ENCODE measurements at places on chromosomes 7 and 10.

- no peak for DNase-seq
Observed at GRCh38 chr7:36545291-36545690, 155.6 kb downstream of the ANLN start.

DNA sequence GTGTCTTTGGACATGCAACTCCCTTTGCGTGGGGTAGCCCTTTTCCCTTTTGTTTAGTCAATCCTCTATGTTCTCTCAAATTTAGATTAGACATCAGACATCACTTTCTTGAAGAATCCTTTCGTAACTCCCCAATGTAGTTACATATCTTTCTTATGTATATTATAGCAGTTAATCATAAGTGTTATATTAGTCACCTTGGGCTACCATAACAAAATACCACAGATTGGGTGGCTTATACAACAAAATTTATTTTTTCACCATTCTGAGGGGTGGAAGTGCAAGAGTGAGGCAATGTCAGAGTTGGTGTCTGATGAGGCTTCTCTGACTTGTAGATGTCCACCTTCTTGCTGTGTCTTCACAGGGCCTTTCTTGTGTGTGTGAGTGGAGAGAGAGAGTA, 105.7 kb downstream of the PHTF2 start:
- DNase-seq, result no peak

DNA sequence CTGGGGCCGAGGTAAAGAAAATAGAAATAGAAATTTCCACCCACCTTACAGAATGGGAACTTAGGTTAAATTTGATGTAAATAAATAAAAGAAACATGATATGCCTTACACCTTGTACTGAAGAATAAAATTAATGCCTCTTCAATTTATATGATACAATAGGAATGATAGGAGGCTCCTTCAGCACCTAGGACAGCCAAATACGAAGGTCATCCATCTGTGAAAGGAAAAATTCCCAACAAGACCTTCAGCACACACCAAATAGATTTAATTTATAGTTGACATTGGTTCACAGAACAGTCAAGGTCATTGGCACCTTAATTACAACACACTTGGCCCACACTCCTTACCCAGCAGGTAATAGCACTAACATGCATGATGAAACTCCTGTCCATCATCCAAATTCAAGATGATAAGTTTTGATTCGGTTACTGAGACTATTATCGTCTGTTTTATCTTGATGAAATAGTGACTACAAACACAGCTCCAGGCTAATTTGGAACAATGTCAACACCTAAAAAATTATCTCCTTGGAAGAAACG, 250.9 kb downstream of the SNX13 start:
- DNase-seq, result no peak

DNA sequence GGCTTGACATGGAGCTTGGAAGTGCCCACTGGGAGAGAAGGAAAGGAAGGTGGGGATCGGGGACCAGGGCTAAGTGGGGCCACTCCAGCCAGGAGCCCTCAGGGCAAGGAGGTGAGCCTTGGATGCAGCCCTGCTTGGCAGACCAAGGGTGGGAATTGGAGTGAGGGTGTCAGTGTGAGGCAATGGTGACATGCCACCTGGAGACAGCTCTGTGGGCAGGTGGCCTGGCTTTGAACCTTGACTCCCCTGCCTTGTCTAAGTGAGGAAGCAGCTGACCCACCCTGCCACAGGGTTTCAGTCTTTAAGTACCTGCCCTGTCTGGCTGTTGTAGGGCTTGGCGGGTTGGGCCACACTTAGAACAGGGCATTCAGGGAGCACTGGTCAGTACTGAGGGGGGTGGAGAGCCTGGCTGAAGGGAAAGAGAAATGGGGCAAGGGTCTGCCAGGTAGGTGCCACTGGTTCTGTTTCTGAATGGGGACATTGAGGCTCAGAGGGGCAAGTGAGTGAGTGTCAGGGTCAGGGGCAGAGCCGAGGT, 4.8 kb downstream of the RAMP3 start:
- no peak for DNase-seq

- no peak for DNase-seq
Observed at GRCh38 chr10:108545921-108546320, 1377.4 kb downstream of the XPNPEP1 start.

DNA sequence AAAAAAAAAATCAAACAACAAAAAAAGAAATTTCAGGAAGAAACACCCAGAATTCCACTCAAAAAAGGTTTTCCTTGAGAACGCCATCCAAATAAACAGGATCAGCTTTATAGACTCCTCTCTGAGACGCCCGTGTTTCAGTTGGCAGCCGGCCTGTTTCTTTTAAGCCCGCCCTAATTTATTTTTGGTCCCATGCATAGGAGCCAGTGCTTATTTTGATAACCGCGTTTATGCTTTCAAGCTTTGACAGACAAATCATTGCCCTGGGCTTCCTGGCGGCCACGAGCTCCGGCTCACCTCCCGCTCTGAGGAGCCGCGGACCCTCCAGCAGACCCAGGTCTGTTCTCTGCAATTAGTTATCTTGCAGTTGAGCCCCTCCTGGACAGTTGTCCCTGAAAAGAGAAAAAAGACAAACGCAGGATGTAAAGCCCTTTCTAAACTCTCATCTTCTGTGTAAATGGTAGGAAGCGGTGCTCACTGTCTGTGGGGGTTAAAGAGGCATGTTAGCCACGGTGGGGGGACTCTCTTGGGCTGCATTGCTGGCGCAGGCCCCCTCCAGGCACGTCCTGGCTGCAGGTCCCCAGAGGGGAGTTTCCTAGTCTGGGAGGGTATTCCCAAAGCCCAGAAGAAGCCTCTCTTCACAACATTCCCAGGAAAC, 22.2 kb upstream of the UNCX start:
- no peak for DNase-seq

DNA sequence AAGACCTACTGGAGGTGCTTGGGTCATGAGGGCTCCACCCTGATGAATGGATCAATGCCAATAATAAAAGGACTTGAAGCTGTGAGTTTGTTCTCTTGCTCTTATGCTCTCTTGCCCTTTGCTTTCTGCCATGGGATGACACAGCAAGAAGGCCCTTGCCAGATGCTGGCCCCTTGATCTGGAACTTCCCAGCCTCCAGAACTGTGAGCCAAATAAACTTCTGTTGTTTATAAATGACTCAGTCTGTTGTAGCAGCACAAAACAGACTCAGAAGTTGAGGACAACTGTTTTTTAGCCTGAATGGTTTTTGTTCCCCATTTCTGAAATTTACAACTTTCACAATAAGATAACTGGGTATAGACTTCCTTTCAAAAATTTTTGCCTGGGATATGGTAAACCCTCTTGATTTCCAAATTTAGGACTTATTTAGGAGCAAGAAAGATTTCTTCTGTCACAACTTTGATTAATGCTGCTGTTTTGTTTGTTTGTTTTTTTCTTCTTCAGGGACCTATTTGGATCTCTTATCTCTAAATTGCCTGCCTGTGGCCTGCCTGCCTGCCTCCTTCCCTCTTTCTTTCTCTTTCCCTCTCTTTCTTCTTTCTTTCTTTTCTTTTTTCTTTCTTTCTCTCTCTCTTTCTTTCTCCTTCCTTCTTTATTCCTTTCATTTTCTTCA, 12.1 kb downstream of the ENTPD1 start:
- DNase-seq, result no peak

- DNase-seq, result no peak
Observed at GRCh38 chr10:8978100-8978499, 923.6 kb downstream of the GATA3 start.

GRCh38 chr10:35340975-35341374, 4.7 kb downstream of the CCNY start:
- peak; percentile 68 for DNase-seq

DNA sequence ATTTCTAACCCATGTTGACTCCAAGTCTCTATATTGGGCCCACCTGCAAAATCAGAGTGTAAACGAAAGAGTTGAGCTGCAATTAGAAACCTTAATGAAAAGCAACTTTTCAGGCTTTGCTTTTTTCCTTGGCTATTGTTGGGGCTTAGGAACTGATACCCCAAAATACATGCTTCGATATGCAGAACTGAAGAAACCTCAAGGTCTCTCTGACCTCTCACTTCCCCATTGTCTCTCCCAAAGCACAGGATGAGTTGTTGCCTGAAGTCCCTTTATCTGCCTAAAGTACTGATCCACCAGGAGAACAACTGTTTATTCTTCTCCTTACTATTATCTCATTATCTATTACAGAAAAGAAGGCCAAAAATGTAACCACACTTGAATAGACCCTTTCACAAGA, 666.0 kb upstream of the LRRTM3 start:
- no peak for DNase-seq

- no peak for DNase-seq
Observed at GRCh38 chr7:69260023-69260422, 338.3 kb upstream of the AUTS2 start.

- no peak for DNase-seq
Observed at GRCh38 chr7:100864263-100864845, 2.8 kb upstream of the TRIP6 start.

- no peak for DNase-seq
Observed at GRCh38 chr10:9243941-9244411, 1189.5 kb downstream of the GATA3 start.

DNA sequence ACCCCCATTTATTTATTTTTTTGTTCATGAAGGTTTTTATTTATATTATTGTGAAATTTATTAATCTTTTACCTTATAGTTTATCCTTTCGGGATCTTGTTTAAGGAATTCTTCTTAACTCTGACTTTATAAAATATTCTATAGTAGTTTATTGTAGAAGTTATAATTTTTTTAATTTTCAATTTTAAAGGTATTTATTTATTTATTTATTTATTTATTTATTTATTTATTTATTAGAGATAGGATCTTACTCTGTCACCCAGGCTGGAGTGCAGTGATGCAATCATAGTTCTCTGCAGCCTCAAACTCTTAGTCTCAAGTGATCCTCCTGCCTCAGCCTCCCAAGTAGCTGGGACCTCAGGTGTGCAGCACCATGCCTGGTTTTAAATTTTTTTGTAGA, 56.0 kb downstream of the NRF1 start:
- DNase-seq, result no peak

DNA sequence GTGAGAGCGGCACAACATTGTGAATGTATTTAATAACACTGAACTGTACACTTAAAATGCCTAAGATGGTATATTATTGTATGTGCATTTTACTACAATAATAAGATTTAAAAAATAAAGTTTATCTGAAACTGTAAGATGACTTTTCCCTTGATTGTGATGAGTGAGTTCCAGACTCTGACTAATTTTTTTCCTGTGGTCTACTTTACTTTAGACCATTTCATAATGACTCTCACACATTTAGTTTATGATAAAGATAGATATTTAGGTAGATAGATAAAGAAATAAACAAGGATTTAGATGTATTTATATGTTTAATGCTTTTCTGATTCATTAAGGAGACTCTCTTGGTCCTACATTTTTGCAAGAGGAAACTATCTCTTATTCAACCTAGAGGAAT, 835.9 kb upstream of the SORCS1 start:
- DNase-seq, result no peak

GRCh38 chr10:785089-785860, 95.8 kb upstream of the DIP2C start:
- no peak for DNase-seq

- DNase-seq, result no peak
Observed at GRCh38 chr10:131925716-131926115, 24.9 kb downstream of the PPP2R2D start.

GRCh38 chr7:150368096-150368883, at the start of gene REPIN1:
REPIN1 (plus strand) TSS chr7:150368822; CDS start chr7:150369712, 890 bp downstream.
- DNase-seq, result peak; percentile 94

- DNase-seq, result peak; percentile 87
Observed at GRCh38 chr7:42940985-42941847, 9.0 kb downstream of the MRPL32 start.

- no peak for DNase-seq
Observed at GRCh38 chr7:778968-779451, 51.9 kb upstream of the PRKAR1B start.

DNA sequence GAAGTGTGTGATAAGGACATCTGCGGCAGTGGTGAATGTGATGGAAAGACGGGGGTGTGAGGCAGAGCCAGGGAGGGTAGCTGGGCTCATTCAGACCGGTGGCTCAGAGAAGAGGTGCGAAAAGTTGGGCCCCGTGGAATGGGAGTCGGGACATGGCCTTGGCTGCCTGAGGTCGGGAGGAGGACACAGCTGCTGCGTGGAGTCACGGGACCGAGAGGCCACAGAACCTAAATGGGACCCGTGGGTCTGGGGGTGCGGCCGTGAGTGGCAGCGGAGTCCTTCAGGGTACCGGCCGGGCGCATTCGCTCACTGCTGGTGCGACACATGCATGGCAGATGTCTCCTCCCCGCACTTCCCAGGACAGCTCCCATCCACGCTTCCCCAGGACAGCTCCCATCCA, 22.9 kb upstream of the LARP4B start:
- no peak for DNase-seq

- no peak for DNase-seq
Observed at GRCh38 chr7:142134909-142135308, 23.4 kb downstream of the MGAM2 start.

DNA sequence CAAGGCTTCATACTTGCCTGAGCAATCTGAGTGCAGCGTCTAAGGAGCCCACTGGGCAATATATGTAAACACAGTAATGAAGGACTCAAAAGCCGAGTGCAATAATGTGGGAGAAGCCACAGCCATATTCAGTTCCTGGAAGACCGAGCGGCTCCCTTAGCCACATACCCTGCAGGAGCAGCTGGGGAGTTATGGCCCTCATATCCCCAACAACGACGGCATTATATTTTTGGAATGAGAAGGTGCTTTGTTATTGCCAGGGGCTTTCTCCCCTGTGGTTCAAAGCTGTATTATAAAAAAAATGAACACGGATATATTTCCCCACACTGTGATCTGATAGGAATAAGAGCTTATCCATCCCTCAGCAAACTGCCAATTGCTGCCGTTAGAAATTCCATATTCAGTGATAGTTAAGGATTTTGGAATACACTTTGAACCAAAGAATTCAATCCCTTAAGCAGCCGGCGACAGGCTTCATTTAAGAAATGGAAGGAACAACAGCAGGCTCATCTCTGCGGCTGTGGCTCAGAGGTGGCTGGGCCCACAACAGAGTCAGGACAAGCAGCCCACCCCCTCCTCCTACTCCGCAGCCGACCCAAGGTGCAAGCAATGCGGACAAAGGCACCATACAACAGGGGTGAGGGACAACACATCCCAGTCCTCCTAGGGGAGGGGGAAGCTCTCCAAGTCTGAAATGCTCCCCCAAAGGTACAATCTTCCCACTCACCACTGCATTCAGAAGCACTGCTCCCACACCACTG, 77.2 kb downstream of the TNS3 start:
- DNase-seq, result no peak

- peak; percentile 53 for DNase-seq
Observed at GRCh38 chr10:110460111-110460809, 37.4 kb upstream of the DUSP5 start.

DNA sequence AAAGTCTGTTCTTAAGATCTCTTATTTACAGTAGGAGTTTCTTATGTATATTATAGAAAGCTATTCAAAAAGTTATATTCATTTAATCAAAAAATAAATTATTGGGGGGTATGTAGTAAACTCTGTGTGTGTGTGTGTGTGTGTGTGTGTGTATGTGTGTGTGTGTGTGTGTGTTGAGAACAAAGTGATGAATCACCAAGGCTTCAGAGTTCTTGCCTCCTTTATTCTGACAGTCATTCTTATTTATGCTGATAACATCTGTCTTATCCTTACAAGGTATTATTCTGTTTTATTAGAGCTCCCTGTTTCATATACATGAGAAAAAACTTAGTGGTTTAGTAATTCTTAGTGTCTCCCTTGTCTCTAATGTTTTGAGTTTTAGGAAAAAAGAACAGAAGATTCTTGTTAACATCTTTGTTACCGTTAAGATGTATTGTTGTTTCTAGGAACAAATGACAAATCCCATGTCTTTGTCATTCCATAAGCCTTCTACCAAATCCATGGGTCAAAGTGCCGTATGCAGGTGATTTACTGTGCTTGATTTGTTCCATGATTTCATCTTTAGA, 424.0 kb downstream of the EXOC4 start:
- no peak for DNase-seq

All from islet precursor cell (in vitro differentiated cells).